Cardiac fibroblast (primary cell): ENCODE measurements at places on chromosomes 16 and 17.

- peak; percentile 32 for DNase-seq
Observed at GRCh38 chr17:32349503-32349853, 479 bp upstream of the ZNF207 start.

DNA sequence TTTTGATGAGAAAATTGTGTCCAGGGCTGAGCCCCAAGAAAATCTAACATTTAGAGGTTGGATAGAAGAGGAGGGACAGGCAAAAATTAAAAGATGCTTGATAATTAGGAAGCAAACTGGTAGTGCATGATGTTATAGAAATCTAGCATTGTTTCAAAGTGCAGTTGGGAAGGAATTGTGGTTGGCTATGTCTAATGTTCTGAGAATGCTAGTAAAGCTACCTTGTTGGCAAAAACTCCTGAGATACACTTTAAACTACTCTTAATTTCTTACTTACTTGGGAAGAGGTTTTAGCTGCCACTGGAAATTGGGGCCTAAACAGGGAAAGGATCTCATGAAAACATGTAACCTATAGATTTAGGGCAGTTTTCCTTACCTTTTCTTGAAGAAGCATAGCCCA, 48.3 kb downstream of the MAP2K4 start:
- DNase-seq, result no peak

GRCh38 chr17:48488548-48489106, 42.2 kb downstream of the HOXB1 start:
- DNase-seq, result no peak

GRCh38 chr16:4519274-4520058, 19.1 kb downstream of the CDIP1 start:
- DNase-seq, result no peak

- DNase-seq, result no peak
Observed at GRCh38 chr17:16975277-16975651, 3.3 kb upstream of the TNFRSF13B start.
